Activated CD8-positive, alpha-beta memory T cell treated with anti-CD3 and anti-CD28 coated beads for 36 hours (primary cell): ENCODE measurements at places on chromosomes 2 and 18. TPM values are rescaled to one million over a fixed set of nuclear protein-coding genes. Genes with fewer than 3 reads are reported as not detected.

Gene SH3RF3
- total RNA-seq: 0.25 TPM

Gene TGOLN2
- 85.4 TPM for total RNA-seq

Gene INHA
- total RNA-seq: not detected

Gene CPSF3
- total RNA-seq: 79.6 TPM

Gene DNAJC5G
- total RNA-seq: not detected

Gene G6PC2
- total RNA-seq: not detected

Gene INPP5D
- total RNA-seq: 46.5 TPM

Gene ACAA2
- 79.9 TPM for total RNA-seq

Gene MARCO
- total RNA-seq: not detected

Gene DSC2
- not detected for total RNA-seq

Gene SCN7A
- not detected for total RNA-seq

Gene AMER3
- not detected for total RNA-seq

Gene CETN1
- total RNA-seq: not detected

Gene UGT1A4
- not detected for total RNA-seq

Gene RNF152
- 0.21 TPM for total RNA-seq

Gene TMEFF2
- total RNA-seq: not detected

Gene MC5R
- not detected for total RNA-seq

Gene LRRC30
- not detected for total RNA-seq

Gene HTR2B
- not detected for total RNA-seq

Gene DNAH6
- 0.13 TPM for total RNA-seq

Gene HYCC2
- 27.3 TPM for total RNA-seq

Gene CRYBA2
- total RNA-seq: not detected

Gene CACNB4
- total RNA-seq: 0.08 TPM

Gene RGPD3
- not detected for total RNA-seq

Gene RAX
- not detected for total RNA-seq

Gene CROCC2
- total RNA-seq: not detected

Gene FAM110C
- 0.40 TPM for total RNA-seq

Gene SP140L
- 26.7 TPM for total RNA-seq

Gene BOLL
- not detected for total RNA-seq

Gene AAK1
- total RNA-seq: 76.9 TPM

Gene TMEM163
- total RNA-seq: 0.08 TPM

Gene NCKAP5
- total RNA-seq: not detected

Gene IL18R1
- 25.1 TPM for total RNA-seq

Gene ATP5F1A
- total RNA-seq: 485 TPM

Gene MEP1B
- not detected for total RNA-seq

Gene TLX2
- total RNA-seq: 0.25 TPM

Gene CPS1
- 1.6 TPM for total RNA-seq

Gene UGT1A3
- not detected for total RNA-seq
